ENCODE measurements at places on chromosomes 3 and 15.
A peak's percentile ranks its signal among the peaks of the same experiment; 100 is the strongest.

GRCh38 chr15:78739996-78740903, 71.0 kb downstream of the ADAMTS7 start:
- DNase-seq = no peak

DNA sequence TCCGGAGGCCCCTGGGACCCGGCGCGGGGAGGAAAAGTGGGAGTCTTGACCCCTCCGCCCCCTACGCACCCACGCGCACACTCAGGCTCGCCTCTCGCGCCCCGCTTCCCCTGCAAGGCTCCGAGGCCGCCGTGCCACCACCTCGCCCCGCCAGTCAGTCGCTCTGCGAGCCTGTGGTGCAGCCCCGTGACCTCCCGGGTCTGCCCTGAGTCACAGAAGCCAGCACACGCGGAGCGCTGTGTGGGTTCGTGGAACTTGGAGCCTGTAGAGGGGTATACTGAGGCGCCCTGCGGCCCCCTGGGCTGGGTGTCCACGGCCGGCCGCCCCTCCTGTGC, 380 bp upstream of the ALS2CL start:
- DNase-seq = no peak

GRCh38 chr3:47019201-47019600, 39.7 kb downstream of the NBEAL2 start:
- peak; percentile 38 for DNase-seq

- DNase-seq = no peak
Observed at GRCh38 chr15:77474310-77474988, 53.8 kb downstream of the HMG20A start.

DNA sequence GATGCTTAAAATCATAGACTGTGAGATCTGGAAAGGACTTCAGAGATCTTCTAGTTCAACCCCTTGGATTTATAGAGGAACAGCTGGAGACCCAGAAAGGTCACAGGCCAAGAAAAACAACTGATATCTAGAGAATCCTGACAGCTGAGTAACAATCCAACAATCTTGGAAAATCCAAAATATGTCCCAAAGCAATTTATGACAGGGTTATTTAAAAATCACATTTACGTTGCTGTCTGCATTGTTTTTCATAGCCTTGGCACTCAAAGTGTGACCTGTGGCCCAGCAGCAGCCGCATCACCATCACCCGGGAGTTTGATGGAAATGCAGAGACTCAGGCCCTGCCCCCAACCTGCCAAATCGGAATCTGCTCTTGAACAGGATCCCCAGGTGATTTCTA, 78.8 kb downstream of the FBN1 start:
- DNase-seq = no peak

GRCh38 chr3:69560818-69561217, 174.9 kb upstream of the FRMD4B start:
- no peak for DNase-seq

DNA sequence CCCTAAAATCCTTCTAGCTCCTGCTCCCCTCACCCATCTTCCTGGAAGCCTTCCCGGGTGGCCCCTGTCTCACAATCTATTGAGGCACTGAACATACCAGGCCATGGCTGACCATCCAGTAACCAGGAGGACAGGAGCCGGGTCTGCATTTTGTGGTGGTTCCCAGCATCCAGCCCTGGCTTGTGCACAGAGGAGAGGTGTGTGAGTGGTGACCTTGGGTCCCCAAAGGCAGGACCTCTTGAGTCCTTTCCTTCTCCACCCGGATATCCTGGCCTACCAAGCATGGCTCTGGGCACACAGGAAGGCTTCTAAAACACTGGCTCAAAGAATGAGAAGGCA, 7.8 kb downstream of the CSK start:
- DNase-seq = no peak

GRCh38 chr15:82803793-82804574, 1.9 kb downstream of the FSD2 start:
- DNase-seq = no peak

DNA sequence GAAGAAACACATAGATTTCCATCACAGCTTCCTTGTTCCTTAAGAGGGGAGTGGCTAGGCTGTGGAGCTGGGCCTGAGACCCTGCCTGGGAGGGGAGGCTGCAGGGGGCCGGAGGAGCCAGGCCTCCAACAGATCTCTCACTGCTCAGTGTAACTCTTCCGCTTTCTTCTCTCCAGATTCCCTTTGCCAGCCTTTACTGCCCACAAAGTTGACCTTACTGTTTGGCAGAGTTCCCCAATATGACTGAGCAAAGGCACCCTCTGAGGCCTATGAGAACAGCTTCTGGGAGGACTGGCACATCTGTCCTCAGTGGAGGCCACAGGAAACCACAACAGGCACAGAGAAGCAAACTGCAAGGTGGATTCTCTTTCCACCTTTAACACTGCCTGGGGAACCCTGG, 38.1 kb downstream of the SLCO2A1 start:
- DNase-seq = no peak

DNA sequence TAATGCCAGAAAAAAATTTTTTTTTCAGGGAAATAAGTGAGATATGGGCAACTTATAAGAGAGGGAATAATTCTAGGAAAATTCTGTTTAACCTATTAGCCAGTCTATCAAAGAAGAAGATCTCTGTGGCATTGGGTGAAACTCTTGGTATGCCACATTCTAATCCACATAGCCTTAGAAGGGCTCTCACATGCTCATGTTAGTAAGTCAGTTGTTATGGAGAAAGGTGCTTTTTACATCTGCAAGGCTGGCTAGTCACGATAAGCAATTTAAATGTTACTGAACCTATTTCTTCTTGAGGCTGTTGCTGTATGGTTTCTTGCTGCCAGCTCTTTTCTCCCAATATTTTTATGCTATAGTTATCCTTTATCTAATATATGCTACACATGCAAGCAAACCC, 89.9 kb upstream of the MAGI1 start:
- no peak for DNase-seq

- DNase-seq = no peak
Observed at GRCh38 chr3:41194701-41195100, 4.6 kb upstream of the CTNNB1 start.

GRCh38 chr15:40157778-40158447, 3.0 kb upstream of the BUB1B start:
- no peak for DNase-seq

DNA sequence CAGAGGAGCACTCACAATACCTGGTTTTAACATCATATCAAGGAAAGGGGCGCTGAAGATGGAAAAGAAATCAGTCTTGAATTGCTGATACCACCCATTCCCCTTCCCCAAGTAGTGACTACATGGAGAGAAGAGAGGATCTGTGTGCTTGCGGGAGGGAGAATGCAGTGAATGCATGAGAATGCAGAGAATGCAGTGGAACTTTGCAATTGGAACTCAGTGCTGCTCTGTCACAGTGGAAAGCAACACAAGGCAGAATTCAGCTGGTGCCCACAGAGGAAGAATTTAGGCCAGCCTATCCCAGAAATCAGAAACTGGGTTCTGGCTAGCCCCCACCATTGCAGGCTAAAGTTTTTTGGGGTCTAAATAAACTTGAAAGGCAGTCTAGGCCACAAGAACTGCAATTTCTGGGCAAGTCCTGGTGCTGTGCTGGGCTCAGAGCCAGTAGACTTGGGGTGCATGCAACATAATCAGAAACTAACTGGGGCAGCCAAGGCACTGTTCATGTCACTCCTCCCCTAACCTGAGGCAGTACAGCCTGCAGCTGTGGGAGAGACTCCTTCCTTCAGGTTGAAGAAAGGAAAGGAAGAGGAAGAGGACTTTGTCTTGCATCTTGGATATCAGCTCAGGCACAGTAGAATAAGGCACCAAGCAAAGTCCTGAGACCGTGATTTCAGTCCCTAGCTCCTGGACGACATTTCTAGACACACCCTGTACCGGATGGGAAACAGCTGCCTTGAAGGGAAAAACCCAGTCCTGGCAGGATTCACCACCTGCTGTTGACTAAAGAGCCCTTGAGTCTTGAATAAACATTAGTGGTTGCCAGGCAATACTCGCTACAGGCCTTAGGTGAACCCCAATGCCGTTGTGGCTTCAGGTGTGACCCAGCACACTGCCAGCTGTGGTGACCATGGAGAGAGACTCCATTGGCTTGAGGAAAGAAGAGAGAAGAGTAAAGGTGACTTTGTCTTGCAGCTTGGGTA, 329.3 kb downstream of the TBL1XR1 start:
- DNase-seq = no peak

- DNase-seq = peak; percentile 63
Observed at GRCh38 chr3:43759297-43759782, 68.6 kb downstream of the ABHD5 start.

DNA sequence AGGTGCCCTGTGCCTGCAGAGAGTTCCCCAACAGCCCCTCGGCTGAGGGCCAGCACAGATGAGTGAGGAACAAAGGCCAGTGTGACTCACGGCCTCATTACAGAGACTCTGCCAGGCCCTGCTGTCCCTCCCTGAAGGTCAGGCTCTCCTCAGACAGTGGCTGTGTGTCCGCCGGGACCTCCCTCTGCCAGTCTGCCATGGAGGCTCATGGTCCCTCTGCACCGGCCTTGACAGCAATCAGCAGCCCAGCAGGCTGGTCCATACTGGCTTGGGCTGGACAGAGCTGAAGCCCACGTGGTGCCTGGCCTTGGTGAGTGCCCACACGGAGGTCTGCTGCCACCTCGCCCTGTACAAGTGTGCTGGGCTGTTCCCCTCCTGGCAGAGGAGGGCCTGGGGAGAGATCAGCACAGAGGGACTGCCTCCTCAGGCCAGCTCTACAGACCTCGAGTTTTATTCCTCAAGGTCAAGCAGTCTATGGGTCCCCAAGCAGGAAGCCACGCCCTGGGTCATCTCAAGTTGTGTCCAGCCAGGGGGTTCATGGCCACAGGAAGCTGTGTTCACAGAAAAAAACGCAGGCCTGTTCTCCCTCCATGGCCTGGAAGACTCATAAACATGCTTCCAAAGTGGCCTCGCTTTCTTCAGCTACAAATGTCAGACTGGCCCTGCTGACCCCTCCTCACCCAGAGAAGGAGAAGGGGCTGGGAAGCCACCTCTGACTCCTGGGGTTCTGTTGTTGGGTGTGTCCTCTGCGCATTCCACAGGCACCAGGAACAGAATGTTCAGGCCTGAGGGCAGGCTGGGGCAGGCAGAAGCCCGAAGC, 27.0 kb downstream of the SLC41A3 start:
- peak; percentile 69 for DNase-seq

GRCh38 chr15:65867244-65867643, 2.0 kb upstream of the RAB11A start:
- DNase-seq = no peak

- DNase-seq = no peak
Observed at GRCh38 chr15:80489030-80489594, 84.9 kb downstream of the ARNT2 start.

DNA sequence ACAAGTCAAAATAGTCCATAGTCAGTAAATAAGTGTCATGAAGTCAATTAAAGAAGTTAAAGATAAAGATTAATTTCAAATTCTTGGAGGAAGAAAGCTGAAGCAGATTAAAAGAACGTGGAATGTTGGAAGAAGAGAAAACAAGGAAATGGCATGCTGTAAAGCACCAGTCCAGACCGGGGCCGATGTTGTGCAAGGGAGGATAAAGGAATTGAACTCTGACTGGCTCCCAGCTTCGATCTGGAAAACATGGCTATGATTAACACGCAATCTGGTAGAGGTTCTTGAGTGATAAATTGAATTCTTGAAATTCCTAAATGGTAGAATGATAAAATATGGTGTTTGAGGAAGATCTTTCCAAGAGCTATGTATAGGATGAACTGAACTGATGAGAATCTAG, 194.4 kb downstream of the MEIS2 start:
- DNase-seq = no peak

DNA sequence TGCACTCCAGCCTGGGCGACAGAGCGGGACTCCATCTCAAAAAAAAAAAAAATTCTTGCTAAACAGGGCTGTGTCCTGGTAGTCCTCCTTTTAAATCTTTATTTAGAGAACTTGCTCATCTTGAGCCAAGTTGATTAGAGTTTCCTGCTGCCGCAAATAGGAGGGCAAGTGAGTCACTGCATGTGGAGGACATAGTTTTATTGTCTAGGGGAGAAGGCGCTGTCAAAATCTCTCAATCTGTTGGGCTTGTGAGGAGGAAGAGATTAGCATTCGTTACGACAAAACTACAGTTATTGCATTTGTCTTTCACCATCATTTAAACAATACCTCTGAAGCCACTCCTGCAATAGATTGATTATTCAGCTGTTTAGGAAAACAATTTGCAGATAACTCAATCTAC, 11.5 kb downstream of the MUC4 start:
- no peak for DNase-seq

DNA sequence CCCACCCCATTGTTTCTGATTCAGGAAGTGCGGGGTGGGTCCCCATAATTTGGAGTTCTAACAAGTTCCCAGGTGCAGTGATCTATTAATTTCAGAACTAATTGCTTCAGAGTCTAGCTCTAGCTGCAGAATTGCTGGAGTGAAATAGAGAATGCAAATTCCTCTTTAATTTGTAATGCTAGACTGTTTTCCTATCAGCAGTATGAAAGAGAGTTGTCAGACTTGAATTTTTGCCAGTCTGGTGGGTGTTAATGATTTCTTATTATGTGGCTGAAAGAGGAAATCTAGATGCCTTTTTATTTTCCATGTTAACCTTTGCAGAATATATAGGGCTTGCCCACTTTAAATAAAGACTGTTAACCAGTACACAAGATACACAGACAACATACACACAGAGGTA, 23.7 kb downstream of the APH1B start:
- no peak for DNase-seq

DNA sequence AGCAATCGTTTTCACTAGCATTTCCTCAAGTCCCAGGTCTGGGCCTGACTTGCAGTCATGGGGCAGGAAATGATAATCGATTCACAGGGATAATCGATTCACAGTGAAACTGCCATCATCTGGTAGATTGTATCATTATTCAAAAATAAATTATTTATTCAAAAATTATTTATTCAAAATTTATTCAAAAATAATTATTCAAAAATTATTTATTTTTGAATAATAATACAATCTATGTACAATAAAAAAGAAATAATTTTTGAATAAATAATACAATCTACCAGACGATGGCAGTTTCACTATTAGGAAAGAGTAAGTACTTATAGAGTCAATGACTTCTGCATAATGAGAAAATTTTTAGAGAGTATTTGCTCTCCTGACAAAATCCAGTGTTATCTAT, 28.1 kb upstream of the PROK2 start:
- DNase-seq = no peak

GRCh38 chr15:52584414-52584813, 15.6 kb upstream of the ARPP19 start:
- no peak for DNase-seq

- DNase-seq = no peak
Observed at GRCh38 chr3:170350515-170351413, 6.8 kb upstream of the SKIL start.

GRCh38 chr15:31469786-31470525, 143.3 kb downstream of the KLF13 start:
- no peak for DNase-seq

Measured in H54 (cell line).